Kidney (tissue), 22 donors: ENCODE measurements at places on chromosomes 3 and 15. TPM values are rescaled to one million over a fixed set of nuclear protein-coding genes. Genes with fewer than 3 reads are reported as not detected.

The RASL12 gene
- 7.6 TPM for total RNA-seq

DNA sequence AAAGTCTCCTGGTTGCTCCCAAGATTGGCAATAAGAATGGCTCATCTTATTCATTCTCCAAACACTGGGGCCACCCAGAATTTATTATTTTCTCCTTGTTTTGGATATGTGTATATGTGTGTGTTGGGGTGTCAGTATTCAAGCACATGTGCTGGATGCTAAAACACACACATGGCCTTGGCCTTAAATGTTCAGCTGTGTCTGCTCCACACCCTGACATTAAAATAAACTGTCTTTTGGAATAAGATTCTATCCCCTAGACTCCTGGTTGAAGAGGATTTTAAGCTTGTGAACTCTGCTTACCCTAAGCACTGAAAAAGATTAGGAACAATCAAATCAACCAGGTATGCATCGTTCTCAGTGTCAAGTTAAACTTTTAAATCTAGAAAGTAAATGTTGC is 382.9 kb upstream of the MCTP2 start:
- H3K4me1 ChIP-seq, result no peaks in the 10 kb centered on the region
- no peak overlapping the region for H3K4me3 ChIP-seq
- H3K27me3 ChIP-seq, result no peaks in the 10 kb centered on the region
- H3K36me3 ChIP-seq, result no peaks in the 10 kb centered on the region

The SKOR1 gene
- total RNA-seq, result 0.57 TPM

The DPPA4 gene
- not detected for total RNA-seq

GRCh38 chr3:16309558-16309957 is 44.5 kb downstream of the OXNAD1 start:
- no peak overlapping the region for H3K27ac ChIP-seq
- H3K27me3 ChIP-seq, result no peaks in the 10 kb centered on the region
- peaks cover 8% of the 10 kb centered on the region for H3K36me3 ChIP-seq
- H3K4me3 ChIP-seq, result no peak overlapping the region

DNA sequence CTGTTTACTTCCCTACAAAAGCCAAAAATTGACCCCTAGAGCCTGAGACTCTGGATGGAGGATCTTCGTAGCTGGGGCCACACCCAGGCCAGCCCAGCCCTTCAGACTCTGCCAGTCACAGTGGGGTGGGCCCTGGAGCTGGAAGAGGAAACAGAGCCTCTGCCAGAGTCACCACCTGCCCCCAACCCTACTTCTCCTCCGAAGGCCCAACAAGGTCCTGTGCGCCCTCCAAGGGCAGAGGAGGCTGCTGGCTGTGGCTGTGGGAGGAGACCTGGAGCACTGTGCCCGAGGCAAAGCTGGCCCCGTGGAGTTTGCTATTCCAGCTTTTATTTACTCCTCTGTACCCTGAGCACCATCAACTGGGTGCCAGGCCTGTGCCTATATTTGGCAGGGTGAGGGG is 19.0 kb downstream of the CISH start:
- peak overlapping the region; percentile 32 for H3K27ac ChIP-seq
- DNase-seq, result no peak
- H3K36me3 ChIP-seq, result no peaks in the 10 kb centered on the region
- H3K4me1 ChIP-seq, result peaks cover 16% of the 10 kb centered on the region
- no peak overlapping the region for H3K4me3 ChIP-seq

GRCh38 chr15:85027033-85027380 is 45.4 kb downstream of the PDE8A start:
- peaks cover 48% of the 10 kb centered on the region for H3K4me1 ChIP-seq
- DNase-seq, result no peak
- peak overlapping the region; percentile 16 for H3K4me3 ChIP-seq
- no peaks in the 10 kb centered on the region for H3K27me3 ChIP-seq
- H3K27ac ChIP-seq, result peak overlapping the region; percentile 45

- no peaks in the 10 kb centered on the region for H3K27me3 ChIP-seq
- no peak overlapping the region for H3K27ac ChIP-seq
- peak; percentile 56 for DNase-seq
Observed at GRCh38 chr3:178684881-178685590, 148.8 kb downstream of the KCNMB2 start.

The GLDN gene
- 4.0 TPM for total RNA-seq

The MORC1 gene
- 0.06 TPM for total RNA-seq

- no peak for DNase-seq
- H3K36me3 ChIP-seq, result no peaks in the 10 kb centered on the region
- H3K27me3 ChIP-seq, result no peaks in the 10 kb centered on the region
- H3K4me1 ChIP-seq, result no peaks in the 10 kb centered on the region
- H3K4me3 ChIP-seq, result no peak overlapping the region
Observed at GRCh38 chr3:99789011-99789721, 28.5 kb upstream of the CMSS1 start.

- no peaks in the 10 kb centered on the region for H3K4me1 ChIP-seq
- H3K27me3 ChIP-seq, result no peaks in the 10 kb centered on the region
- no peak for DNase-seq
- H3K4me3 ChIP-seq, result no peak overlapping the region
- H3K27ac ChIP-seq, result no peak overlapping the region
- H3K36me3 ChIP-seq, result no peaks in the 10 kb centered on the region
Observed at GRCh38 chr3:76436894-76437293, 603.0 kb upstream of the ROBO2 start.

DNA sequence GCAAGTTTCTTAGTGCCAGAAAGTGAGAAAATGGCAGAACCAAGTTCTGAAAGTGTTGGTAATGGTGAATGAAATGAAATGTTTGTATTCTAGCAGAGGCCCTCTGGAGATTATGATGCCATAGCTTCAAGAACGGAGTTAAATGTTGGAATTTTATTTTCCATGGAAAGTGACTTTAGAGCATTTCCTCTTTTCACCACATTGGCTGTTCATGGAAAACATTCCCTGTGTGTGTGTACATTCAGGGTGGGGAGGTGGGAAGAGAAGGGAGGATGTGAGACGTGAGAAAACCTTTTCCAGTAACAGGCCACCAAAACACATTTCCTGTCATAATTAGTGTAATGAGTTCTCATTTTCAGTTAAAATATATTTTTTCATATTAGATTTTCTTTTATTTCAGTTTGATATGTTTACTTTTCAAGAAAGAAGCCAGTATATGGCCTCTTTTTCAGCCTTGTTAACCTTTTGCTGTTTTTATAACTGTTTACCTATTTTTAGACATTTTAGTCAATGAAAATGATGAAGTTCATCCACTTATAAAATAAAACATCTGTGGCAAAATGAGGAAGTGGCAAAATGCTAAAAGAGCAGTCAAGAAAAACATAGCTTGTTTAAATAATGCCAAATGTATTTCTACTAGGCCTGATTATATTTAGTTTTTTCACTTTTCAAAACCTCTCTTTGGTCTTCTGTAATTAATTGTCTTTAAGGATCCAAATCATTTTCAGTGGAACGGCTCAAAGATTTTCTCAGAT is 21.6 kb downstream of the SAMMSON start:
- no peak overlapping the region for H3K4me3 ChIP-seq
- no peaks in the 10 kb centered on the region for H3K27me3 ChIP-seq
- H3K36me3 ChIP-seq, result no peaks in the 10 kb centered on the region
- H3K4me1 ChIP-seq, result no peaks in the 10 kb centered on the region

- no peaks in the 10 kb centered on the region for H3K36me3 ChIP-seq
- no peak overlapping the region for H3K4me3 ChIP-seq
- peaks cover 18% of the 10 kb centered on the region for H3K27me3 ChIP-seq
- H3K4me1 ChIP-seq, result no peaks in the 10 kb centered on the region
Observed at GRCh38 chr15:60326824-60327654, 70.7 kb downstream of the ANXA2 start.

DNA sequence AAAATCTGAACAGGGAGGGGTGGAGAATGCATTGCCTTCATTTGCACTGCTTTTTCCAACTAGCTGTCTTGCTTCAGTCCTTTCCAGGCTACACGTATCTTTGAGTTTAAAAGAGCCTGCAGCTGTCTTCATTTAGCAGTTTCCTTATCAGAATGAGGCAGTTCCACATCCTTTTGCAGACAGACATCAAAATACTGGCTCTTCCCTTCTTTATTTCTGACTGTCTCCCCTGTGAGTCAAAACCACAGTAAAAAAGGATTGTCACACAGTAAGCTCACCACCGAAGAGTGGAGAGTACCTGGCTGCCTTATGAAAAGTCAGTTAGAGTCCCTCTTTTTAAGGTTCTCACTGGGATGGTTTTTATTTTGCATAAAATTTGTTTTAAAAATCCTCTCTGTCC is 205.5 kb upstream of the CD96 start:
- no peaks in the 10 kb centered on the region for H3K27me3 ChIP-seq
- H3K4me3 ChIP-seq, result no peak overlapping the region
- no peaks in the 10 kb centered on the region for H3K4me1 ChIP-seq
- no peak overlapping the region for H3K27ac ChIP-seq
- H3K36me3 ChIP-seq, result no peaks in the 10 kb centered on the region

The CNTN4 gene
- 13.4 TPM for total RNA-seq

The USP50 gene
- total RNA-seq, result 1.1 TPM

- H3K27ac ChIP-seq, result no peak overlapping the region
- H3K27me3 ChIP-seq, result no peaks in the 10 kb centered on the region
- no peaks in the 10 kb centered on the region for H3K36me3 ChIP-seq
- DNase-seq, result peak; percentile 46
- H3K4me1 ChIP-seq, result no peaks in the 10 kb centered on the region
Observed at GRCh38 chr15:25693321-25694238, 169.5 kb downstream of the ATP10A start.

The MTFMT gene
- total RNA-seq, result 12.5 TPM

GRCh38 chr15:78004222-78004727 is 73.2 kb downstream of the TBC1D2B start:
- no peak overlapping the region for H3K27ac ChIP-seq
- H3K4me3 ChIP-seq, result no peak overlapping the region
- H3K27me3 ChIP-seq, result no peaks in the 10 kb centered on the region
- no peaks in the 10 kb centered on the region for H3K4me1 ChIP-seq
- DNase-seq, result peak; percentile 32

- no peak for DNase-seq
- H3K27ac ChIP-seq, result no peak overlapping the region
- H3K36me3 ChIP-seq, result no peaks in the 10 kb centered on the region
- no peak overlapping the region for H3K4me3 ChIP-seq
- H3K27me3 ChIP-seq, result no peaks in the 10 kb centered on the region
Observed at GRCh38 chr3:2023959-2024358, 74.7 kb upstream of the CNTN4 start.

DNA sequence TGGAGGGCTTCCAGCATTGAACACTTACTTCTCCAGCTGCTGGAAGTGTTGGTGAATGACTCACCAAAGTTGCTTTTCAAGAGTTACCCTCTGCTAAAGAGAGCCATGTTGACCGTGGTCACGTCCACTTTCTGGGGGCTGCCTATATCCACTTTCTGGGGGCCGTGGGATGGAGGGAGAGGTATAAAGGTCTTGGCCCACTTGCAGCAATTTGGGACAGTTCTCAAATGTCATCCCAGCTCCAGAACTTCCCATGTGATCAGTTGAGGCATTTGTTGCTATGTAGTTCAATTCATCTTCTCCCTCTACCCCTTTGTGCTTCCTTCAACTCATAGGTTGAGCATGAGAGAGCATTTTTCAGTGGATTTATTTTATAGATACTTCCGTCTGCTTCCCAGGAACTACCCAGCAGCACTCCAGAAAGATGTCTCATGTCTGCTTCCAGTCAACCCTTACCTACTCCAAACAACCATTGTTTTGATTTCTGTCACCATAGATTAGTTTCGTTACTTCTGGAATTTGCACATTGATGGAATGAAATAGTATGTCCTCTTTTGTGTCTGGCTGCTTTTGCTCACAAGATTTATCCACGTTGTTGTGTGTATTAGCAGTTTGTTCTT is 130.6 kb downstream of the TCF12 start:
- DNase-seq, result peak; percentile 18
- no peak overlapping the region for H3K27ac ChIP-seq
- no peaks in the 10 kb centered on the region for H3K27me3 ChIP-seq
- no peaks in the 10 kb centered on the region for H3K4me1 ChIP-seq

DNA sequence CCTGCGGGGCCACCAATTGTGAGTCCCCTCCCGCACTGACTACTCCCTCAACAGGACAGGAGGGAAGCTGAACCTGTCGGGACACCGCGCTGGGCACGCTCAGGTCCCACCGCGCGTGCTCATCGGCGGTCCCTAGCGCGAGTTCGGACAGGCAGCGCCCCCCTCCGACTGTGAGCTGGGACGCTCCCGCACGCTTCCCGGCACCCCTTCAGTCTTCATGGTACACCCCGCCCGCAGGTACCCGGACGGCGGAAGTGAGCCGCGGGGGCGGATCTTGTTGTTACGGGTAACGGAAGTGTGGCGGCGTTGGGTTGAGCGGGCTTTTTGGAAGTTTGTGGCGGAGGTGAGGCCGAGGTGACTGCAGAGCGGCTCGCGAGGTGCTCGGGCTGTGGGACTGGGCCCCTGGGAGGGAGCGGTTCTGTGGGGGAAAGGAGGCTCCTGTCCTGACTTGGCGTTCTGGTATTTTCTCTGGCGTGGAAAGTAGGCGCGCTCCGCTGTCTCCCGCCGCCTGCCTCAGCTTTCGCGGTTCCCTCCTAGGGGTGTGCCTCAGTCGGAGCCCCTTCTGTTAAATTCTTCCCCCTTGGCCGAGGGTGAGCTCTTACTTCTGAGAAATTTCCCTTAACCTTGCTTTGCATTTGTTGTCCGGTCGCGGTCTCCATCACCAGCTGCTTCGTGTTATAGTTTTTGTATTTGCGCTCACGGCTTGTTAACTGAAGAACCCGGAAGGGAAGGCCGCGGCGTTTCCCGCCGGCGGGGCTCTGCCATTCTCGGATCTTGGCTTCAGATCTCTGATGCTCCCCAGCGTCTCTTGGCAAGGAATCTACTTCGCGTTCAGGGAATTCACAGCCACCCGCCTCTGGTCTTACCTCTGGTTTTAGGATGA is at the start of gene FANCI:
Gene FANCI (plus strand): TSS at position 289 of the 883 bp plus-strand sequence. CDS start 3,669 bp downstream, outside the sequence.
- peak; percentile 98 for DNase-seq
- no peaks in the 10 kb centered on the region for H3K36me3 ChIP-seq
- peak within 1 kb of the TSS; percentile 97 for H3K4me3 ChIP-seq
- no peaks in the 10 kb centered on the region for H3K4me1 ChIP-seq
- peak within 1 kb of the TSS; percentile 23 for H3K27ac ChIP-seq

DNA sequence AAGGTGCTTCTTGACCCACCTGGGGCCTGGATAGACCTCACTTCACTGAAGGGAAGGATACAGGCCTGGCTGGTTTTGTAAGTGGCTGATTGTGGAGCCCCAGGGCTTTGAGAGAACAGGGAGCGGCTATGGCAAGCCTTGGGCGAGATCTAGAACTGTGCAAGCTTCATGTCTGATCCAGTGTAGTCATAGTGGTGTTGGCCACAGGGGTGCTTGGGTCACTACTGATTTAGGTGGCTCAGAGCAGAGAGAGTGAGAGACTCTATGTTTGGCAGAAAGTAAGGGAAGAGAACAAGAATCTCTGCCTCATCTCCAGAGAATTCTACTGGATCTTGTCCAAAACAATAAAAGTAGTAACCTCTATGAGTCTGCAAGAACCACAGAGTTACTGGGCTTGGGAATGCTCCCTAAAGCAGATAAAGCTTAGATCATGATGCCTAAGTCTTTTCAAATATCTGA is 394.2 kb upstream of the EPHA3 start:
- no peak overlapping the region for H3K4me3 ChIP-seq
- H3K27me3 ChIP-seq, result no peaks in the 10 kb centered on the region
- no peak for DNase-seq
- H3K27ac ChIP-seq, result no peak overlapping the region
- H3K4me1 ChIP-seq, result no peaks in the 10 kb centered on the region

The CIB2 gene
- 13.7 TPM for total RNA-seq
